ENCODE measurements at places on chromosomes 7 and 10. TPM values are rescaled to one million over a fixed set of nuclear protein-coding genes. Genes with fewer than 3 reads are reported as not detected.
A peak's percentile ranks its signal among the peaks of the same experiment; 100 is the strongest.

Gene GPR158
- total RNA-seq: 0.05 TPM

- no peak overlapping the region for H3K4me3 ChIP-seq
- no peaks in the 10 kb centered on the region for H3K4me1 ChIP-seq
- no peak overlapping the region for H3K27ac ChIP-seq
- DNase-seq: no peak
- no peaks in the 10 kb centered on the region for H3K36me3 ChIP-seq
- no peaks in the 10 kb centered on the region for H3K27me3 ChIP-seq
Observed at GRCh38 chr10:23868121-23868520, 340.8 kb upstream of the KIAA1217 start.

- no peak overlapping the region for H3K27ac ChIP-seq
- no peak for DNase-seq
- H3K27me3 ChIP-seq: no peaks in the 10 kb centered on the region
- H3K36me3 ChIP-seq: no peaks in the 10 kb centered on the region
- no peak overlapping the region for H3K4me3 ChIP-seq
Observed at GRCh38 chr7:5671046-5671445, 110.4 kb downstream of the RNF216 start.

DNA sequence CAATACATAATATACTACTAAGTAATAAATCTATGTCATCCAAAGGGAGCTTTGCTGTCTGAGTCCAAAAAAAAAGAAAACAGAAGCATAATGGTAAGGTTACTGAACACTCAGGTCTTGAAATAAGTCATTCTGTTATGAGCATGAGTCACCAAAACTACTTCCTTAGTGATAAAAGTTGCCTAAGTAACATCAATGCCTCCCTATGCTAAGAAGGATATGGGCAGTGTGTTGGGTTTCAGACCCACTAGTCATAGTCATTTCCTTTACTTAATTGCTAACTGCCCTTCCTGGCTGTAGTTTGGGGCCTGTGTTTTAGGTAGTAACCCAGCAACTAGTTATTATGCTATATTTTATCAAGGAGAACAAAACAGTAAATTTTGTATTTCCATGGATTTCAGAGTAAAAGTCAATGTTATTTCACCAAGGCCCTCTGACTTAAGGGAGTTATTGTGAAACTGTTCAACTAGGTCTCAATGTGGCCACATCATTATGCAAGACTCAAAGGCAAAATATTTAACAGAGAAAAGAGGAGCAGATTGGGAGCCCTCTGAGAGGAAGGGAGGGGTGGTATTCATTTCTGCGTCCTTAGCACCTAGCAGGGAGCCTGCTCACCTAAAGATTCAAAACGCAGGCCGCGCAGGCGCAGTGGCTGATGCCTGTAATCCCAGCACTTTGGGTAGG, 11.7 kb upstream of the VIM start:
- H3K4me3 ChIP-seq: no peak overlapping the region
- no peaks in the 10 kb centered on the region for H3K36me3 ChIP-seq
- H3K4me1 ChIP-seq: peaks cover 3% of the 10 kb centered on the region
- H3K27ac ChIP-seq: peak overlapping the region; percentile 55
- DNase-seq: no peak
- H3K27me3 ChIP-seq: no peaks in the 10 kb centered on the region

GRCh38 chr7:46007990-46008643, 87.0 kb upstream of the IGFBP3 start:
- no peak overlapping the region for H3K4me3 ChIP-seq
- H3K27ac ChIP-seq: no peak overlapping the region
- DNase-seq: no peak

Measured in heart left ventricle (tissue), 16 donors.